ENCODE measurements at places on chromosomes 7 and 10.

GRCh38 chr10:15254808-15255648 lies 86.5 kb upstream of the NMT2 start:
- DNase-seq = no peak

DNA sequence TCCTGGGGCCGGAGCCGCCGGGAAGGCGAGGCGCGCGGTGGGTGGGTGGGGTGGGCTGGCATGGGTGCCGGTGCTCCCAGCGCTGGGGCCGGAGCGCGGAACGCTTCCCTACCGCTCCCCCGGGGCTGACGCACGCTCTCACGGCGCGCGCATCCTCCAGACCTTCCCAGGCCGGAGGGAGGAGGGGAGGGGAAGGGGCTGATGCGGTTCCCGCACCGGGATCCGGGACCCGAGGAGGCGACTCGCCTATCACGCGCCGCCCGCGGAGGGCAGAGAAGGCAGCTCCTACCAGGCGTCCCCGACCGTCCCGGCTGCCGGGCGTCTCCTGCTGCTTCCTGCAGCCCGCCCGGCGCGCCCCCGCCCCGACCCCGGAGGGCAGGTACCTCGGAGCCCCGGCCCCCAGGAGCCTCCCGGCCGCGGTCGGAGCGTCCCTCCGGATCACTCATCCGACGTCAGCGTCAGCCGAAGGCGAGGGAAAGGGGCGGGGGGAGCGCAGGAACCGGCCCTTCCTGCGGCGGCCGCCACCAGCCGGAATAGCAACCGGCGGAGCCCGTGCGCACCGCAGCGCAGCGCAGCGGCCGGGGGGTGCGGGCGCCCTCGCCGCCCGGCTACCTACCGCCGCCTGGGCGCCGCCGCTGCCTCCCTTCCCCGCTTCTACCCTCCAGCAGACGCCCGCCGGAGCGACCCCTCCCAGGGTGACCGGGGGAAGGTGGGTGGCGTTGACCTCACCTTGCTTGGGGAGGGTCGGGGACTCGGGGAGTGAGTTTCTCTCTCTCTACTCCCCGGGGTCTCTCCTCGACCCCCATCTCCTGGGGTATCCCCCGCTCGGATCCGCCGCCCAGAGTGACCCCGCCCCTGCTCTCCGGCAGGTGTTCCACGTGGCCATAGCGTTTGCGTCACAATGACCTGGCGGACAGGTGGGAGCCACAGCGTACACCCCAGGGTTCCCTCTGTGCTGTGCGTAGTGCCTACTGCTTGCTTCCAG lies at the start of gene ICA1:
Gene ICA1 (minus strand): TSS at position 457 of the 985 bp plus-strand sequence. CDS start 26,241 bp downstream, outside the sequence.
- DNase-seq = peak; percentile 27

- DNase-seq = no peak
These were observed 48.9 kb downstream of the TMEM178B start for GRCh38 chr7:141122736-141123135.

- no peak for DNase-seq
These were observed 58.3 kb upstream of the EGFR start for GRCh38 chr7:54960517-54960916.

DNA sequence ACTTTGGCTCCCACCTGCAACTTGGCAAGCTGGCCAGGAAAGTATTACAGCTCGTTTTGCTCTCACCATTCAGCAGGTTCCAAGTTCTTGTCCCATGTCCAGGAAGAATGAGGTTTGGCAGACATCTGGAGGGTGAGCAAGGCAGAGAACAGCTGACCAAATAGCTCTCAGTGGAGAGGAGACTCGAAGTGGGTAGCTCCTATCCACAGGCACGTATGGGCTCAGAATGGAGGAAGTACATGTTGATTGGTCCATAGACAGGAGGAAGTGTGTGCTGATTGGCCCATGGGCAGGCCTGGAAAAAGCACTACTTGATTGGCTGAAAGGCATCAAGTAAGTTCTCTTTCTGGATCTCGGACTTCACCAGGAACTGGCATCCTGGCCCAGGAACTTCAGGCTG lies 3.0 kb upstream of the NCAPG2 start:
- no peak for DNase-seq

- no peak for DNase-seq
These were observed 808 bp downstream of the C10orf71 start for GRCh38 chr10:49299816-49300139.

DNA sequence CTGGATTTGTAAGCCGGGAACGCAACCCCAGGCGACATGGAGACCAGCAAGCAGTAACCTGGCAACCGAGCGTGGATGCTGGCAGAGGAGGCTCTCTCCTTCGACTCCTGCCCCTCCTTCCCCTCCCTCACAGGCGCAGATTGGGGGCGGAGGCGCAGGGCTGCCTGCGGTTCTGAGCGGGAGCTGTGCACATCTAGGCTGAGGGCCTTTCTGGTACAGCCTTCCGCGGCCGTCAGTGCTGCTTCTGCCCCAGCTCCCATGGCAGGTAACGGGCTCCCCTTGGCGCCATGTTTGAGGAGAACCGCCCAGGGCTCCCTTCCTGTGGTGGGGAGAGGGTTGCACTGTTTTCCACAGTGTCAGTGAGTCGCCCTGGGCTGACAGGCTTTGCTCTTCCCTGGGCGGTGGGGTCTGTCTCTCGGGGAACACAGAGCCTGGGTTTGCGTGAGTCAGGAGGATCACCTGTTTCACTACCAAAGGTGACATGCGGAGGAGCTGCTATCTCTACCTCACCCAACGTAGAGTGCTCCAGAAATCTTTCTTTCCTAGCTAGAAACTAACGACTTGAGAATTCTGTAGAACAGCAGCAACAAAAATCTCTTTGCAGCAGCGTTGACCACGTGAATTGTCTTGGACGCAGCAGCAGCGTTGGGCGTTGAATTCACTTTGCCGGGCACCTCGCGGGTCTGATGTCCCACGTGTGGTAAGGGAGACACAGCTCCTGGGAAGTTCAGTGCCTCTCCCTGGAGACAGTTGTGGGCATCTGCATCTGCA lies 154.8 kb upstream of the COBL start:
- no peak for DNase-seq

DNA sequence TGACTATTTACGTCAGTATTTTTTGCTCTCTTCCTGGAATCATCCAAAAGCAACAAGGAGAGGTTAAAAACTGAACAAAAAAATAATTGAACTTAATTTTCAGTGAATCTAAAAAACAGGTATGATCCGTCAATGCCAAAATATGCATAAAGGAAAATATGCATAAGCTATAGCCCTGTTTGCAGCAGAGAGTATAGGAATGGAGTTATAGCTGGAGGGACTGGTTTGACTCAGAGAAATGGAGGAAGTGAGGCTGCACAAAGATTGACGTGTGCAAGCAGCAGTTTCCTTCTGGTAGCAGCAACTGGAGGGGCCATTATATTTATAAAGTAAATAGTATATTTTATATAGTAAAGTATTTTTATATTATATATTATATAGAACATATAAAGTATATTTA lies 37.1 kb downstream of the GNG11 start:
- DNase-seq = no peak

DNA sequence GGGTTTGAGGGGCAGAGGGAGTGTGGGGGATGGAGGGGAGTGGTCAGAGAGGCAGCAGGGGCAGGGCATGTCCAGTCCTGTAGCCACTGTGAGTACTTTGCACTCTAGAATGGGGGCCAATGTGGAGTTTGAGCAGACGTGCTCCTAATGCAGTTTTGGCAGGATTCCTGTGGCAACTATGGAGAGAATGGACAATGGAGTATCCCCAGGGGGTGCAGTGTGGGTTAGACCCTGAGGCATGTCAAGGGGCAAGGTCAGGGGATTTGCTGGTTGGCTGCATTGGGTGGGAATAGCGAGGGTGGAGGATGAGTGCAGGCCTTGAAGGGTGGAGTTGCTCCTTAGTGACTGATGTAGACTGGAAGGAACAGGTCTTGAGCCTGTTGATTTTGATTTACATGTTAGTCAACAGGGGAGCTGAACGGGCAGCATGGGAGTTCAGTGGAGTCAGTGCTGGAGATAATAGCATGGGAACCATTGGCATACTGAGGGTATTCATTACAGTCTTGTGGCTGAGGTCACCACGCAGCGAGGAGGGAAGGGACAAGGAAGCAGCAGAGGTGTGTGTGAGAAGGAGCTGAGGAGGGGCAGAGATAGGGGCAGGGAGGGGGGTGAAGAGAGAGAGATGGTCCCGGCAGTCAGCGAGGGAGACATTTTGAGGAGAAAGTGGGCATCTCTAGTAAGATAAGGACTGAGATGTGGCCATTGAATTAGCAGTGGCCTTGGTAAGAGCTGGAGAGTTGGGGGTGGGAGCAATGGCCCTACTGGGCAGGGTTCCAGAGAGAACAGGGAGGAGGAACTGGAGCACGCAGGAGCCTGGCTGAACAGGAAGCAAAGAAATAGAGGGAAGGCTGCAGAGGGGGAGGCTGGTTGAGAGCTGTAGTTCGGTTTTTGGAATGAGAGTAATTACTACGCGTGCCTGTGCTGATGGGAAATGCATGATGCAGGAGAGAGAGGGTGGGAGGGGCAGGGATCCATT lies 112.7 kb downstream of the CCNY start:
- DNase-seq = no peak

DNA sequence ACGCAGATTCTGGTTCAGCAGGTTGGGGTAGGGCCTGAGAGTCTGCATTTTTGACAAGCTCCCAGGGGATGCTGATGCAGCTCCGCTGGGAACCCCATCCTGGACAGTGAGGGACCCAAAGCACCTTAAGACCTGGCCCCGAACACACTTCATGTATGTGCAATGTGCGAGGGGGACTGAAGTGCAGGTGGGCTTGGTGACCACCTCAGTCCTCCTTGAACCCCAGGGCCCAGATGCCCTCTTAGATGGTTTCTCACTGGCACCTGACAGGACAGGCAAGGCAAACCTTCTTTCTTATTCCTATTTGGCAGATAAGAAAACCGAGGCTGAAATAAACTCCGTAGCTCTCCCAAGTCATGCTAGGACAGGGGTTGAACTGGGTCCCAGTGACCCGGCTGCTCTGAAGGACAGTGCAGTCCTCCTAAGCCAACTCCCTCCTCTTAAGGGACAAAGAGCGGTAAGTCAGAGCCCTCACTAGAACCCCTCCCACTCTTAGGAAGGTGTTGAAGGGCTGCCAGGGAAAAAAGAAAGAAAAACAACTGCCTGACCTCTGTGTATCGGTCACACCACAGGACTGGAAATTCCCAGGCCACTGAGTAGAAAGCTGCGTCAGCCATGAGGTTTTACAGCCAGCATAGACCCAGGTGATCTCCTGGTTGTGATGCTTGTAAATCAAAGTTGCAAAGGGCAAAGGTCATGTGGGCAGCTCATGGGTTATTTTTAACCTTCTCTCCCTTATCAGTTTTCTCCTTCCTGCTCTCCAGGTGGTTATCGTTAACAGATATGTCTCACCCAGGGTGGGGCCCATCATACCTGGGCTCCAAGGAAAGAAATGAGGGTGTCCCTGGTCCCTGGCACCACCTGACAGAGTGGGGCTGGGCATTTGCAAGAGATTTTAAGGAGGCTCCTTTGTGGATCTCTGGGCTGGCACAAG lies 90.9 kb upstream of the SMNDC1 start:
- no peak for DNase-seq

DNA sequence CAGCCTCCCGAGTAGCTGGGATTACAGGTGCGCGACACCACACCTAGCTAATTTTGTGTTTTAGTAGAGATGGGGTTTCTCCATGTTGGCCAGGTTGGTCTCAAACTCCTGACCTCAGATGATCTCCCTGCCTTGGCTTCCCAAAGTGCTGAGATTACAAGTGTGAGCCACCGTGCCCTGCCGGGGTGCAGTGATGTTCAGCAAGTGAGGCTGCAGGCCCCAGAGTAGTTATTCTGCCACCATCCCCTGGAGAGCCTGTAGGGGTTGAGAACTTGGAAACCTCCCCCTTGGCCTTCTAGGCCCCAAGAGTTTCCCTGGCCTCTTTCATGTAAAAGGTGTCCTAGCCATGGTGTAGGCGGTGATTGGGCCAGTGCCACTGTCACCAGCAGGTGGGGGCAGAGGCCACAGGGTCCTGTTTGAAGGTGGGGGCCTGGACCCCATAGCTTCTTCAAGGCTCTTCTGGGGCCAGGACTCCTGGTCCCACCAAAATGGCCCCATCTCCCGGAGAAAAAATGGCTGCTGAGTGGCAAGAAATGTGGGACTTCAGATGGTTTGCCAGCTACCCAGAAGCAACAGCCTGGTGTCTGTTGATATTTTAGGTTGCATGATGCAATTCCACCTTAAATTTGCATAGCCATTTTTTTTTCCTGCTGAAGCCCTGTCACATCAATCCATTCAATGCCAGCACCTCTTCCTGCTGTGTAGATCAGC lies 25.5 kb upstream of the INMT start:
- no peak for DNase-seq

DNA sequence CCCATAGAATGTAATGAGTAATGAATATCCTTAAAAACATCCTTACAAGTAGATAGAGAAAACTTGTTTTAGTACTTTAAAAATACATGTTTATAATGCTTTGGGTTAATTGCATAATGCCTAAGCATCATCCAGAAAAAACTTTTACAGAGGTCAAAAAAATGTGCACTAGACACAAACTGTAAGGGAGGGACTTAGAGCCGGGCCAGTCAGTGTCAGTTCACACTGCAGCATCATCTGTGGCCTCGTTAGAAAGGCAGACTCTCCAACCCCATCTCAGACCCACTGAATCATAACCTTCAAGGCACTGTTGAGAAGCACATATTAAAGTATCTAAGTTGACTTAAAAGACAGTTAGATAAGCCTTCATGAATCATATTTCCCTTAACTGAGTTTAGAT lies 230.1 kb upstream of the PRPS1L1 start:
- no peak for DNase-seq

DNA sequence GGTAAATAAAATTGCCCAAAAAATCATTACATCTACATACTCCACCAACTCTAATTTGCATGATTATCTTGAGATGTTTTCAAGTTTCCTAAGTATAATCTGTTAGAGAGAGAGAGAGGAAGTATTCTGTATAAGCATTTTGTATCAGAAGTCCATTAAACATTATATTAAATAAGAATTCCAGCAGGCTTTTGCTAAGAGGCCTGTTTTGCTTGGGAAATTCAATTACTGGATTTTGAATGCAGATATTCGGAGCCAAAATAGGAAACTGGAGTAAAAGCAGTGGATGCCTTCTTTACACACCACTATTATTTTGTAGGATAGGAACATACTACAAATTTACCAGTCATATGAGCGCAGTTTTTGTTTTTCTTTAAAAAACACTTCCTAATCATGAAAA lies 727.8 kb downstream of the CNTNAP2 start:
- no peak for DNase-seq

DNA sequence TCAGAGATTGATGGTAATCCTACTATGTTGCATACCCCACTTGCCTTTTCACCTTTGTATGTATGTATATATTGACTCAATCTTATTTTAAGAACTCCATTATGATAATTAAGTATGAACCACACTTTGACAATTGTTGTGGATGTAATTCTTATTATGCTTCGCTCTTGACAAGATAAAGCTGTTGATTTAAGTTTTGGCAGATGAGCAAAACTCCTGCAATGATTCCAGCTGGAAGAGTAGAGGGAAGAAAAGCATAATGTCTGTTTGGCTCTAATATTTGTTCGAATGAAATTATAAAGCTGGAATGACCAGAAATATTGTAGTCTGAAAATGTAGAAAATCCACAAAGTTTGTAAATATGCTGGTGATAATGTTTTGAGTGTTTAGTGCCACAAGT lies 83.8 kb upstream of the AKR1E2 start:
- DNase-seq = no peak
